ENCODE measurements at places on chromosomes 16 and 17.
A peak's percentile ranks its signal among the peaks of the same experiment; 100 is the strongest.

DNA sequence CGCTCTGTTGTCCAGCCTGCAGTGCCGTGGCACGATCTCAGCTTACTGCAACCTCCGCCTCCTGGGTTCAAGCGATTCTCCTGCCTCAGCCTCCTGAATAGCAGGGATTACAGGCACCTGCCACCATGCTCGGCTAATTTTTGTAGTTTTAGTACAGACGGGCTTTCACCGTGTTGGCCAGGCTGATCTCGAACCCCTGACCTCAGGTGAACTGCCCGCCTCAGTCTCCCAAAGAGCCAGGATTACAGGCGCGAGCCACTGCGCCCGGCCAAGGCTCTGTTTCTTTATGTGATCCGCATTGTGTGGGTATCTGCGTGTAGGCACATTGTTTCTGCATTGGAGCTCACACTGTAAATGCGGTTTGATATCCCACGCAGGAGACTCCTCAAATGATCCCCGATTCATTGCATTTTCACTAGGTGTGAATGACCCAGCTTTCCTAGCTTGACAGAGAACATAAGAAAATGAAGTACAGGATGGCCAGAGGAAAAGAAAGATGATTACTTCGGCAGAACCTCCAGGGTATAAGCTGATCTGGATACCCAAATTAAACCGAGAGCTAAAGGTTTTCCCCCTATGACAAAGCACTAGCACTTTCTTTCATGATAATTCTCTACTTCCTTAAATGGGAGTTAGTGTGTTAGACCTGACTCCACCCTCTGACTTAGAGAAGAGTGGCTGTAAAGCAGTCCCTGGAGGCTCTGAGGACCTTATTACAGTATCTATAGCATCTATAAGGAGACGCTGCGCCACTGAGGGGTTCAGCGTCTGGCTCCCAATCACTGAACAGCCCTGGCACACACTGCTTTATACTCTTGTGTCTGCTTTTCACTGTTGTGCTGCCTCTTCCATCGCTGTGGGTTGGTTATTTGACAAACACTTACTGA, 17.3 kb downstream of the COTL1 start:
- peak; percentile 43 for DNase-seq

DNA sequence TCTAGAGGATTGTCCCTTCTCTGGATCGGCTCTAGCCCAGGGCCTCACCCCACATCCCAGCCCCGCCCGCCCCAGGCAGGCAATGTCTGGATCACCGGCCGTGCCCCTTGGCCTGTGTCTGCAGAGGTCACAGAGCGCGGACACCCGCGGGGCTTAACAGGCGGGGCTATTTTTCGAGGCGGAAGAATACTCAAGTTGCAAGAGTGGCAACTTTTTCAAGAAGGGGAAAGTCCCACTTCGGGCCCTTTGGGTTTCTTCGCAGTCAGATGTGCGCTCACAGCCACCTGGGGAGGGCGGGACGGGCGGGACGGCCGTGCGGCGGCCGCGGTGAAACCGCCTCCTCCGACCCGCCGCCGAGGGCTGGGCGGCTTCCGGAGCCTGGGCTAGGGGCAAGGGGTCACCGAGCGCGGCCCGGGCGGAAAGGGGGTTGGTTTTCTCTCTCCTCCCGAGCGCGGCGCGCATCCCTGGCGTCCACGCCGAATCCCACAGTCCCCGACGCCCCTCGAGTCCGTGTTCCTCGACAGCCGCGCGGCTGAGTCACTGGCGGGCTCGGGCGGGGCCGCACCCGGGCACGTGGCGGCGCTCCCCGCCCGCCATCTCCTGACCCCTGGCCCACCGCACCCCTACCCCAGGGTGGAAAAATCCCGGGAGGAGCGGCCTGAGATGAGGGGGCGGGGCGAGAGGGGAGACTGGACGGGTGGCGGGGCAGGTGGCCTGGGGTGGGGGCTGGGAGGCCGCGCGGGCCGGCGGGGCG, 1.2 kb upstream of the PFN1 start:
- peak; percentile 76 for DNase-seq

GRCh38 chr17:835263-835662, 53.1 kb downstream of the MRM3 start:
- peak; percentile 95 for DNase-seq

DNA sequence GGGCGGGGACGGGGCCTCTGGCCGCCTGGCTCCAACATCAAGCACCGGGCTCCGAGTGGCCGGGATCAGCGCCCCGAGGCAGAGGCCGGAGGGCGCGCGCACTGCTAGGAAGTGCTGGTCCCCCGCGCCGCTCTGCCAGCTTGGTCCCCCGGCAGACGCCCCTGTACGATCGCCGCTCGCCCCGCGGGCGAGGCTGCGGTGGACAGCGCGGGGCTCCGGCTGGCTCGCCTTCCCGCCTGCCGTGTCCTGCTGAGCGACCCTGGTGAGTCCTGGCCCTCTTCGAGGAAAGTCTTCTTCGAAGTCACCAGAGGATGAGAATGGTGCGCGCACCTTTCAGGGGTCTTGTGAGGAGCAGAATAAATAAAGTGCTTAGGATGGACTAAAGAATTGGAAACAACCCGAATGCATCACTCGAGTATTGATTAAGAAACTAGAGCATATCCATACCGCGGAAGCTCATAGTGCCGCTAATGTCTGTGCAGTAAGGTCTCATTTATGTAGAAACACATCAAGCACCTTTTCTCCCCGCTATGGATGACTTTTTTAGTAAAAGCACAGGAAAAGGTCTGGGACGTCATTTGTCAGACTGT, 392 bp downstream of the ZNF213 start:
- DNase-seq, result no peak

GRCh38 chr16:21962475-21962874, 9.3 kb downstream of the UQCRC2 start:
- no peak for DNase-seq

- no peak for DNase-seq
Measured at GRCh38 chr16:4321286-4322120, 5.6 kb downstream of the GLIS2 start.

DNA sequence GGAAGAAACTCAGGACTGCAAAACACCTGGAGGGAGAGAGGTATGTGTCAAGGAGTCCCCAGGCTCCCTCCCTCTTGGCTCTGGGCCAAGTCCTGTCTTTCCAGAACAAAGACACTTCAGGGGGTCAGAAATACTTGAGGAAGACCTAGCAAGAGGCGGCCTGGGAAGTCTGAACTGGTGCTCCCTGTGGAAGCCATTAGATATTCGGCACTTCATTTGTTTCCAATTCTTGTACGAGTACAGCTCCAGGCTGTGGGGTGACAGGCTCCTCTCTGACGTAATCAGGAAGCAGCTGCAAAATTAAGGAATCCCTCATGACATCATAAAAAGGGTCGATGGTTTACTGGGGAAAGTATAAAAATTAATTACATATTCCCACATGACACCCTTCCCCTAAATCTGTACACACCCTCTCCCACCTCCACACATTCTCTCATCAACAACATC, 108.7 kb downstream of the SMG6 start:
- DNase-seq, result no peak

GRCh38 chr17:69949973-69950695, 124.9 kb upstream of the KCNJ16 start:
- peak; percentile 7 for DNase-seq

DNA sequence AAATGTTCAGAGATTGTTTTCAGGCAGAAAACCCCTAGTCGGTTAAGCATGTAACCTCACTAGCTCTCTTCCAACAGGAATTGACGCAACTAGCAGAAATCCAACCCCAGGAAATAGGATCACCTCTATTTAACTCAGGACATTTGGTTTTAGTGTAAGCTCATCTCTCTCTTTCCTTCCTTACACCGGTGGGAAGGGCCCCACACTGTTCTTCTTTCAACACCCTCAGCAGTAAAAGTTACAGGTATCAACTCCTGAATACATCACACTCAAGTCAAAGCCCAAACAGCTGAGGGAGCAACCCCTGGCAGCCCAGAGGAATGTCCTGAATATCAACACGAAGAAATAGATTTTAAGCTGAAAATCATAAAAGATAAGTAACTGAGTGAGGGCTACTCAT, 191.2 kb upstream of the KIF2B start:
- no peak for DNase-seq

DNA sequence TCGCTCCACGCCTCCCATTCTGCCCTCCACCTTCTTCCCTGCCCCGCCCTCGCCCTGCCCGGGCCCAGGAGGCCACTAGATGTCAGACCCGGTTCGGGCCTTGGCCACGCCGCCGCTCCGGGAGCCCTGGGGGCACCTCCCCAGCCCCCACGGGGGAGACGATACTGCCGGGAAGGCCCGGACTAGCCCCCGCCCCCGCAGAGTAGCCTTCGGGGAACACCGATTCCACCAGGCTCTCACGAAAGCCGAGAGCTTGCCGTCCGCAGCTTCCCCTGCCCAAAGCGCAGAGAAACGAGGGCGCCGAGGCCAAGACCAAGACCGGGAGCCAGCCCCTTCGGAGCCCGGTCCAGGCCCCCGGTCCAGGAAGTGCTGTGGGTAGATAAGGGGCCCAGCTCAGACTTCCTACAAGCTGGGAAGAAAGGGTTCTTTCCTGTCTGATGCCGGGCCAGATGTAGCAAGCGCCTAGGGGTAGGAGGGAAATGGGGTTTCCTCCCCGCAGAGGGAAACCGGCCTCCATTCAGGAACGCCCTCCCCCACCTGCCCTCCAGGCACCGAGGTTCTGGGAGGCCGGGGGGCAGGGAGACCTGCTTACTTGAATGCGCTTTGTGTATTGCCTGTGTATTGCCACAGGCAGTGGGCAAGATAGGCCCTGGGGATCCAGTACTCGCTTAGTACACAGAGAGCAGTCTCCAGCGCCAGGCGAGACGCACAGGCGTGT, 806 bp upstream of the CYB561 start:
- DNase-seq, result no peak

GRCh38 chr16:84379008-84379708, 10.8 kb downstream of the ATP2C2 start:
- DNase-seq, result no peak

- DNase-seq, result no peak
Measured at GRCh38 chr17:50447870-50448595, 20.6 kb downstream of the CHAD start.

- DNase-seq, result peak; percentile 91
Measured at GRCh38 chr16:86925067-86925791, 346.9 kb downstream of the FOXL1 start.

DNA sequence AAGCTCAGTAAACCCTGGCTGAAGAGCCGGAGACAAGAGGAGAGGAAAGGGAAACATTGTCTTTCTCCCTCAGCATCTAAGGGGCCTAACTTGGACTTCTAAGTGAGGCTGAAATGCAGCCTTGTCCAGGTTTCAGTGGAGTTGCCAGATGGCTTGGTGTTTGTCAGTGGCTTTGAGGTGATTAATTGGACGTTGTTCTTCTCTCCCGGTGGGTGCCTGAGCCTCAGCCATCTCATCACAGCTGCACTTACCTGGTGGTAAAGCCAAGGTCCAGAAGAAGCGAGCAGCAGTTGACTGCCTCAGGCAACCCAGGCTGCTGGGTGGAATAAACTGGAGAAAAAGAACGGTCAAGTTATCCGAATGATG, 202.2 kb upstream of the NLRP1 start:
- no peak for DNase-seq

- DNase-seq, result no peak
Measured at GRCh38 chr17:72517413-72518158, 396.8 kb downstream of the SOX9 start.

DNA sequence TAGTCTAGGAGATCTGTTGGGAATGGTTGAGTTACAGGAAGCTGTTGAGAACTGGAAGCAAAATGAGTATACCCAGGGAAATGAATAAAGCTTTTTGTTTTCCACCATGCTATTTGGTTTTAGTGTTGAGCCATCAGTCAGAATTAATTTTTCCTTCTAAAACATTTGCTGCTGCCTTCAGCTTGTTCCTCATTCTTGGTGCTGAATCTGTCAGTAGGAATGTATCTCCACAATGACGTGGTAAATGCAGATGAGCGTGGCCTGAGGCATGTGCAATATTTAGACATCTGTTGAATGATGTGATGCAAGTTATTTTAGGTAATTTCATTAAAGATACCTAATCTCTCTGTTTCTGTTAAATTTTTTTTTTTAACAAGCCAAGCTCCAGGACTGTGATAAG, 10.9 kb downstream of the HAPSTR1 start:
- DNase-seq, result peak; percentile 97

DNA sequence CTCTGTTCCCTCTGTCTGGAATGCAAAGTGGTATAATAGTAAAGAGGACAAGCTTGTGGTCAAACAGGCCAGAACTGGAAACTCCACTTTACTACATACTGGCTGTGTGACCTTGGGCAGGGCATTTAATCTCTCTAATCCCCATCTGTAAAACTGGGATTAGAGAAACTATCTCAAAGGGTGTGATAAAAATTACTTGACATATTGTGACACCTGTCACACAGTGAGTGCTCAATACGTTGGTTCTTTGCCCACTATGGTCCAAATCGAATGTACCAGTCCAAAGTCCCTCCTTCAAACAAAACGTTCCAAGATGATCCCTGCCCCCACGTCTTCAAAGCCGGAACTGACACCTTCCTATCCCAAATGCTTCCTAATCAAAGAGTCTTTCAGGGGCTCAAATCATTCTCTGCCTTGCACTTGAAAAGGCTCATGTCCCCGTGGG, 734 bp downstream of the PGAP3 start:
- no peak for DNase-seq

- DNase-seq, result no peak
Measured at GRCh38 chr16:72805486-72805885, 242.4 kb downstream of the ZFHX3 start.

GRCh38 chr17:42852351-42852750, 1.4 kb downstream of the AOC3 start:
- DNase-seq, result no peak

GRCh38 chr16:80619824-80620223, 79.0 kb downstream of the DYNLRB2 start:
- no peak for DNase-seq

GRCh38 chr17:4945944-4946280, 2.4 kb downstream of the PFN1 start:
- no peak for DNase-seq

- DNase-seq, result no peak
Measured at GRCh38 chr17:79829457-79829856, 9.8 kb downstream of the CBX4 start.

GRCh38 chr17:46003907-46004748, 5.1 kb downstream of the STH start:
- peak; percentile 5 for DNase-seq

GRCh38 chr16:77843405-77843804, 55.0 kb downstream of the VAT1L start:
- no peak for DNase-seq

DNA sequence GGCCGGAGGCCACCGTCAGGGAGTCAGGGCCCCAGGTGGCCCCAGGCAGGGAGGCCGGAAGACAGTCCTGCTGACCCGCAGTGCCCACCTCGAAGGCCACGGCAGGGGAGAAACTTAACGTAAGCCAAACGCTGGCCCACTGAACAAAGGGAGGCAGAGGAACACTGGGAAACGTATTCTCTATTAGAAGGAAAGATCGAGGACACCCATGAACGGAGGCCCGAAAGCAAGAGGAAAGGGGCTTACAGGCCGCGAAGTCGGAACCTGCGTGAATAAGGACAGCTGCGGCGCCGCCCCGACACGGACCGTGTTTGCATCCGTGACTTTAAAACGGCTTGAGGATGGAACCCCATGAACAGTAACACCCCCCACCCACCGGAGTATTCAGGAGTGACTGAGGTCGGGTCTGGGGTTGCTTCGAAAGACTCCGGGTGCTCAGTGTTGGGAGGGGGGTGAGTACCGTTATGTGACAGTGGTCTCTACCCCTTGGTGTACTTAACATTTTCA, 102.4 kb upstream of the METRNL start:
- no peak for DNase-seq
